Stomach (tissue), 19 donors: ENCODE measurements at places on chromosomes 4 and X. TPM values are rescaled to one million over a fixed set of nuclear protein-coding genes. Genes with fewer than 3 reads are reported as not detected.

TMEM255A gene
- not detected for total RNA-seq

GRCh38 chr4:87811977-87812376 is 12.6 kb downstream of the IBSP start:
- no peaks in the 10 kb centered on the region for H3K27me3 ChIP-seq
- no peaks in the 10 kb centered on the region for H3K36me3 ChIP-seq
- no peak for DNase-seq
- no peak overlapping the region for H3K27ac ChIP-seq
- no peak overlapping the region for H3K4me3 ChIP-seq
- H3K4me1 ChIP-seq = no peaks in the 10 kb centered on the region

DNA sequence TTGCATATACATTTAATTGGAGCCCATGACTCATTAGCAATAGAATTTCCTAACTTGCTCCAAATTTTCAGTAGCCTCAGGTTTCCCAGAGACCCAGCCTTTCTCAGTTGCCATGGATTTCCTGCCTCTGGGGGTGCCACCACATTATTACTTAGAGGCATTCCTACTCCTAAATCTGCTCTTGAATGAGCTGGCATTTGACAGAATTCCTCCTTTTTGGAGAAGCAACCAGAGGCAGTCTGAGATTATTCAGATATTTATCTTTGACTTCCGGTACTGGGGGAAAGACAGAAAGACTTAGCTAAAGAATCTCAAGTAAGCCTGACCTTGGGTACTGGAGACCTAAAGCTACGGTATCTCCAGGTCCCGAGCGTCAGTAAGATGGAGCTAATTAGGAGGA is 76.3 kb downstream of the DCHS2 start:
- DNase-seq = no peak
- no peaks in the 10 kb centered on the region for H3K27me3 ChIP-seq
- H3K4me1 ChIP-seq = peaks cover 6% of the 10 kb centered on the region
- no peak overlapping the region for H3K27ac ChIP-seq
- no peaks in the 10 kb centered on the region for H3K36me3 ChIP-seq

- peaks cover 28% of the 10 kb centered on the region for H3K4me1 ChIP-seq
- DNase-seq = peak; percentile 25
- no peak overlapping the region for H3K4me3 ChIP-seq
- no peak overlapping the region for H3K27ac ChIP-seq
These were observed 60.7 kb upstream of the PGM2 start for GRCh38 chr4:37765741-37766140.

DNA sequence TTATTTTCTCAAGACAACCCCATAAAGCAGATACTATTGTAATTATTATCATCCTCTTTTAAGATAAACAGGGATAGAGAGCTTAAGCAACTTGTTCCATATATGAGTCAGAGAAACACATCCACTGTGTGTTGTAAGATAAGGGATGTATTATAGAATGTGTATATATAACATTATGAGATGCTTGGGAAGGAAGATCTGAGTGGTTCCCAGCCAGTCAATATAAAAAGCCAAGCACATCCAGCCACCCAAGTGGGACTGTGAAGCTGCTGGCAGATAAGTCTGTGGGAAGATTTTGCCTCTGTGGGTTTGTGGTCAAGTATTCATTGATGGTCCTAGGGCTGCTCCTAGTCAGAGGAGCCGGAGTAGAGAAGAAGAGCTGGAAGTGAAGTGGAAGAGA is 16.5 kb upstream of the BMPR1B start:
- no peaks in the 10 kb centered on the region for H3K27me3 ChIP-seq
- DNase-seq = no peak
- no peaks in the 10 kb centered on the region for H3K4me1 ChIP-seq

- H3K27me3 ChIP-seq = no peaks in the 10 kb centered on the region
- DNase-seq = no peak
- H3K4me3 ChIP-seq = no peak overlapping the region
- H3K4me1 ChIP-seq = no peaks in the 10 kb centered on the region
- H3K27ac ChIP-seq = no peak overlapping the region
These were observed 106.3 kb upstream of the BOD1L1 start for GRCh38 chr4:13733817-13734216.

GRCh38 chrX:84218726-84219125 is 30.7 kb upstream of the RPS6KA6 start:
- H3K27me3 ChIP-seq = no peaks in the 10 kb centered on the region
- no peaks in the 10 kb centered on the region for H3K36me3 ChIP-seq
- H3K4me3 ChIP-seq = no peak overlapping the region
- H3K27ac ChIP-seq = no peak overlapping the region
- H3K4me1 ChIP-seq = no peaks in the 10 kb centered on the region

DNA sequence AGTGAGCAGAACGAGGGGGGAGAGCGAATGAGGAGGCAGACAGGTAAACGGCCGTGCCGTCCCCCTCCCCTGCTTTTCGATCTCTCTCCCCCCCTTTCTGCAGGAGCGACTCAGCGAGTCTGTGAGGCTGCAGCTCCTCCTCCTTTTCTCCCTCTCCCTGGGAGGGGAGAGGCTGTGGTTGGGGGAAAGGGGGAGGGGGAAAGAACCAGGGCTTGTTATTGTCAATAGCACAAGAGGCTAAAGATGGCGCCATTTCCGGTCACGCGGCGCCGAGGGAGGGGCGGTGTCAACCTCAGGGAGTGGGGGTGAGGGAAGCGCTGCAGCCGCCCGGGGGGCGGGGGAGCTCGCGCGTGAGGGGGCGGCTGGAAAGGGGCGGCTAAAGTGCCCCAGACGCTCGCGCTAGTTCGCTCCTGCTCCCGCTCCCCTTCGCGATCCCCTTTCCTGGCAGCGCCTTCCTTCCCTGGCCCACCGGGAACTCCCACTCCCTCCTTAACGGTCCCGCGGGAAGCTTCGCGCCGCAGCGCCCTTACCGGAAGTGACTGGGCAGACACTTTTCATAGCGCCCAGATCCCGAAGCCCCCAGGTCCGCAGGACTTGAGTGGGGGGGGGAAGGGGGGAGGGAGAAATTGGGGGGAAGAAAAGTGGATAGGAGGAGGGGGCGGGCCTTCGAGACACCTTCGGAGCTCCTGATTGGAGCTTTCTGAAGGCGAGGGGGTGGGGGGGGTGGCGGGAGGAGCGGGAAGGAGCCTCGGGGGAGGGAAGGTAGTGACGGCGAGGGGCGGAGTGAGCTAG is at the start of gene CUL4B:
CUL4B (minus strand) TSS at position 121 of the 792 bp plus-strand sequence. CDS start 324 bp downstream, outside the sequence.
- DNase-seq = peak; percentile 98
- H3K4me3 ChIP-seq = peak within 1 kb of the TSS; percentile 60
- H3K4me1 ChIP-seq = peaks cover 4% of the 10 kb centered on the region
- no peaks in the 10 kb centered on the region for H3K36me3 ChIP-seq
- H3K27ac ChIP-seq = peak within 1 kb of the TSS; percentile 96

GRCh38 chrX:149511081-149511480 is 6.0 kb upstream of the IDS start:
- H3K27me3 ChIP-seq = no peaks in the 10 kb centered on the region
- H3K4me1 ChIP-seq = no peaks in the 10 kb centered on the region
- H3K36me3 ChIP-seq = no peaks in the 10 kb centered on the region
- no peak for DNase-seq

FAM47A gene
- total RNA-seq = not detected

- no peaks in the 10 kb centered on the region for H3K36me3 ChIP-seq
- no peak overlapping the region for H3K4me3 ChIP-seq
- no peaks in the 10 kb centered on the region for H3K4me1 ChIP-seq
These were observed 196.4 kb upstream of the RADX start for GRCh38 chrX:106415276-106415895.

FGFRL1 gene
- total RNA-seq = 19.6 TPM

- no peak for DNase-seq
- no peaks in the 10 kb centered on the region for H3K4me1 ChIP-seq
- H3K27me3 ChIP-seq = no peaks in the 10 kb centered on the region
- H3K27ac ChIP-seq = no peak overlapping the region
- no peaks in the 10 kb centered on the region for H3K36me3 ChIP-seq
These were observed 245.3 kb downstream of the AFAP1 start for GRCh38 chr4:7694324-7694723.
